T-helper 2 cell (primary cell): ENCODE measurements at places on chromosomes 3 and 15.
A peak's percentile ranks its signal among the peaks of the same experiment; 100 is the strongest.

DNA sequence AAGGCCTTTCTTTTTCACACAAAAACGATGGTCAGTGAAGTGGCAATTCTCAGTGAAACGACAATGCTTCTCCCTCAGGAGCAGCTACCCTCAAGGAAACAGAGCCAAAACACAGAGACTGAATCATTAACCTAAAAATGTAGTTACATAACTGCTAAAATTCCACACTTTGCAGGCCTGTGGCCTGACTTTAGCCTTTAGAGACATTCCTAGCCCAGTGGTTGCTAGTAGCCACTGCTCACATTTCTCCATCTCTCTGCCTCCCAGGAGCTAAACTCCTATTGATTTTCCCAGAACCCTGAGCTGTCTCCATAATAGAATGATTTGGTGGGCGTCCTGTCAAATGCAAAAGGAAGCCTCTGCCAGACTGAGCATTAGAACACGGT, 630.1 kb upstream of the KCNMB2 start:
- DNase-seq = no peak

- DNase-seq = peak; percentile 21
These were observed 714 bp downstream of the ECT2 start for GRCh38 chr3:172751175-172751704.

DNA sequence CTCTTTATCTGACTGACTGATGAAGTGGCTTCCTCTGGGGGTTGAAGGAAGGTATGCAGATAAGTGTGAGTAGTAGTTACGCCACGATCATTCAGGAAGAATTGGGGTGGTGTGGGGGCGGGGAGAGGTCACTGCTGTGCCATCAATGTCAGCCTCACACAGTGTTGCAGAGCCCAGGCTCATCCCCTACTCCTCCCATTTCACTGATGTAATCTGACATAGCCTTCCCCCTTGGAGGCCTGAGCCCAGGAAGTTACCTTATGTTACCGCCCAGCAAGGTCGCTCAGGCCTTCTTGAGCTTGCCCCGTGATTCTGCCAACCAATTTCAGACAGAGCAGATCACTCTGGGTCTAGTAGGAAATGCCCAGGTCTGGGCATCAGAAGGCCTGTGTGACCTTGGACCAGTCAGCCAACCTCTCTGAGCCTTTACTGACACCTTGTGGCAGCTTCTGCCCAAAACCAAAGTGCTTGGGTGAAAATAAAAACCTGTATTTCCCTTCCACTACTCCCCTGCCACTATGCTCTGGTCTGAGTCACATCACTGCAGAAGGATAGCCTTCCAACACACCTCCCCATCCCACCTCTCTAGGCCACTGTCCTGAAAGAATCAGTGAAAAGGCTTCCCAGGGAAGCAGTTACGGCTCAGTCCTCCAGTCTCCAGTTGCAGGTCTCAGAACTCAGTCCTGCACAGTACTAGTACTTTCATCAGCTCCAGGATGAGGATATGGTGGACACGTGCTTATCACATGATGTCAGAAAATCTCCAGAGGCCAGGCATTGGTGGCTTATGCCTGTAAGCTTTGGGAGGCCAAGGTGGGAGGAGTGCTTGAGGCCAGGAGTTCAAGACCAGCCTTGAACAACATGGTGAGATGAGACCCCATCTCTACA, 28.1 kb upstream of the INSYN1 start:
- DNase-seq = no peak

GRCh38 chr3:56754741-56755417, 46.9 kb downstream of the ARHGEF3 start:
- no peak for DNase-seq

DNA sequence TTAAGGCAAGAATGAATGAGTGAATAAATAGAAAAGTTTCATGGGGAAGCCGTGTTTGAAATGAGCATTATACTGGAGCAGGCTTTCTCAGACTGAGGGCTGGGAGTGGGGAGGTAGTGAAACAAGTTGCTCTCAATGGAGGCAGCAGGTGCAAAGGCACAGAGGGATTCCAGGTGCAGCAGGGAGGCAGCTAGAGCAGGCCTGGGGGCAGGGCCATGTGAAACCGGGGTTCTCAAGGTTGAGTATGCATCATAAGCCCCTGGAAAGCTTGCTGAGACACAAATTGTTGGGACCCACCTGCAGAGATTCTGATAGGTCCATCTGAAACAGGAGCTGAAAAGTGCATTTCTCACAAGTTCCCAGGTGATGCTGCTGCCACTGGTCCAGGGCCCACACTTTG, 45.3 kb downstream of the BFSP2 start:
- no peak for DNase-seq

DNA sequence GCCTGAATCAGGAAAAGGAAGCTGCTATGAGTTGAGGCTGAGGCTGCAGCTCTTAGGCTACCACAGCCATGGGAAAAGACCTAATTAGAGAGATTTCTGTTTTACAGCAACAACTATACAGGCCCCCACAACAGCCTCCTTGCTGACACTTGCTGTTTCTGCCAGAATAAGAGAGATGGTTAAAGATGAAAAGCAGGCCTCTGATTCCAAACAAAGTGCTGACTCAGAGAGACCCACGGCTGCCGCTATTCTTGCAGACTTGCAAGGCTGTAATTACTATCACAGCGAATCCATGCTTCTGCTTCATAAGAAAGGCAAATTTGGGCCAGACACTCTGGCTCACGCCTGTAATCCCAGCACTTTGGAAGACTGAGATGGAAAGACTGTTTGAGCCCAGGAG, 41.8 kb downstream of the MCF2L2 start:
- no peak for DNase-seq

GRCh38 chr3:159848348-159849118, 140.1 kb upstream of the IL12A start:
- DNase-seq = no peak

GRCh38 chr15:63332367-63333124, 49.1 kb downstream of the CA12 start:
- DNase-seq = no peak

DNA sequence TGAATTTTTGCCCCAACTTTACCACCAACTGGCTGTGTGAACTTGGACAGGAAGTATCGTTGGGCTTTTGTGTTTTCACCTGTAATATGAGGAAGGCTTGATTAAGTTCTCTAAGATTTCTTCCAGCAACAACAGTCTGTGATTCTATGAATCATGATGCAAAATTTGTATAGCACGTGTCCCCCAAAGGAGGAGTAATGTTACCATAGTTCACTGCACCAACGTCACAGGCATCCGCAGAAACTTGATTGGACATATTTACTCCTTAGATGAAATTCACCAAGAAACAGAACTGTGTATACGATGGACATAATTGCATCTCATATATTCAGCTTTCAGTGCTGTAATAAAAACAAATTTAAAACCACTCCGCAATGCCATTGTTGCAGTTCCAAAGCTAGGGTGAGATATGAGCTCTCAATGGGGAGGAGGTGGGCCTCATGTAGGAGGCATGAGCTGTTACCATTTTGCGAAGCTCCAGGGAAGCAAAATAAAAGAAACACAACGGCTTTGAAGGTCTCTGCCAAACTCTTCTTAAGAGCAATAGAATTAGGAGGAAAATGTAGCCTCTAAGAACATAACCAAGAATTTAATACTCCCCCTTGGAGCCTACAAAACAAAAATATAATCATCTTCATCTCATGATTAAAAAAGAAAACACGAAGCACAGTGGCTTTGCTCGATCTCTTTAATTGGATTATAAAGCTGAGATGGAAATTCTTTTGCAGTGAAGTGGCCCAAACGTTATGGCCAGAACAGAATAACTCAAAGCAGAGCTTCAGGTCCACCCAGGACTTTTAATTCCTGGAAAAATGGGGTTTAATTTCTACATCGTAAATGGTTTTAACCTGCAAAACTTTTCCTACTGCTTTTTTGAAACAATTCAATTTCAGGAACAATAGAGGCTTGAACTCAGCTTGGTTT, 80.7 kb downstream of the CHST2 start:
- DNase-seq = no peak
